ENCODE measurements at places on chromosomes 7 and 10.
A peak's percentile ranks its signal among the peaks of the same experiment; 100 is the strongest.

DNA sequence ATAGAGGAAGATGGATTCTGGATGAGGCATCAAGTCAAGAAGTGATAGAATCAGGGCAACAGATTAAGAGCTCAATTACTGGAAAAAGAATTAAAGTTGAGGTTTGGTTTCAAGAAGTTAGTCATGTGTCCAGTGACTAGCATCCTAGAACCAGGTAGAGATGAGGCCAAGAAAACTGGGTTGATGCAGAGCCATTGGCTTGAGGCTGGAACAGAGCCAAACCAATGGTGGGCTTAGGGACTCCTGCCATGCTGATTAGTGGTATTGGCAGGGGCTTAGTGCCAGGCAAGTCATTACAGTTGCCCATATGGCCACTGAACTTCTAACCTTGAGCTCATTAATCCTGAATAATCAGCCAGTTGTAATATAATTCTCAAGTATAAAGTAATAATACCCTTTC lies 18.5 kb downstream of the ZNF277 start:
- DNase-seq: no peak

DNA sequence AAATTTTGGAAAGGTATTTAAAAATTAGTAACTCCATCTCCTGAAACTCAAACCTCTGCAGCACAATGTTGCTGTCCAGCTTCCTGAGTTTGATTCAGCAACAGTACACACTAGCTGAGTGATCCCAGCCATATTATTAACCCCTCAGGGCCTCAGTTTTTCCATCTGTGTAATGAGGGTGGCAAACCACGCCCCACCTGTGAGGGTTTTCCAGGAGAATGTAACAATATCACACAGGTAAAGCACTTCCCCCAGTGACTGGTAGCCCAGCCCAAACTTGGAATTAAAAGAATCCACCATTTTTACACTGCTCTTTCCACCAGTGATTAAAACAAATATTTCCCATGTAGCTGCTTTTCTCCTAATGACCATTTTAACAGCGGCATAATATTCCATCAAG lies 122.4 kb downstream of the SORBS1 start:
- no peak for DNase-seq

- peak; percentile 86 for DNase-seq
These were observed 374.8 kb upstream of the AKR1E2 start for GRCh38 chr10:4450981-4451908.

DNA sequence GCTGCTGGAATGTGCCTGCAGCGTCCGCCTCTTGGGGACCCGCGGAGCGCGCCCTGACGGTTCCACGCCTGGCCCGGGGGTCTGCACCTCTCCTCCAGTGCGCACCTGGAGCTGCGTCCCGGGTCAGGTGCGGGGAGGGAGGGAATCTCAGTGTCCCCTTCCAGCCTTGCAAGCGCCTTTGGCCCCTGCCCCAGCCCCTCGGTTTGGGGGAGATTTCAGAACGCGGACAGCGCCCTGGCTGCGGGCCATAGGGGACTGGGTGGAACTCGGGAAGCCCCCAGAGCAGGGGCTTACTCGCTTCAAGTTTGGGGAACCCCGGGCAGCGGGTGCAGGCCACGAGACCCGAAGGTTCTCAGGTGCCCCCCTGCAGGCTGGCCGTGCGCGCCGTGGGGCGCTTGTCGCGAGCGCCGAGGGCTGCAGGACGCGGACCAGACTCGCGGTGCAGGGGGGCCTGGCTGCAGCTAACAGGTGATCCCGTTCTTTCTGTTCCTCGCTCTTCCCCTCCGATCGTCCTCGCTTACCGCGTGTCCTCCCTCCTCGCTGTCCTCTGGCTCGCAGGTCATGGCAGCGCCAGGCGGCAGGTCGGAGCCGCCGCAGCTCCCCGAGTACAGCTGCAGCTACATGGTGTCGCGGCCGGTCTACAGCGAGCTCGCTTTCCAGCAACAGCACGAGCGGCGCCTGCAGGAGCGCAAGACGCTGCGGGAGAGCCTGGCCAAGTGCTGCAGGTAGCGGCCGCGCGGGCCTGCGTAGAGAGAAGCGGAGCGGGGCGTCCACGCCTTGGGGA lies 645 bp downstream of the SLC26A4 start:
- DNase-seq: peak; percentile 30

DNA sequence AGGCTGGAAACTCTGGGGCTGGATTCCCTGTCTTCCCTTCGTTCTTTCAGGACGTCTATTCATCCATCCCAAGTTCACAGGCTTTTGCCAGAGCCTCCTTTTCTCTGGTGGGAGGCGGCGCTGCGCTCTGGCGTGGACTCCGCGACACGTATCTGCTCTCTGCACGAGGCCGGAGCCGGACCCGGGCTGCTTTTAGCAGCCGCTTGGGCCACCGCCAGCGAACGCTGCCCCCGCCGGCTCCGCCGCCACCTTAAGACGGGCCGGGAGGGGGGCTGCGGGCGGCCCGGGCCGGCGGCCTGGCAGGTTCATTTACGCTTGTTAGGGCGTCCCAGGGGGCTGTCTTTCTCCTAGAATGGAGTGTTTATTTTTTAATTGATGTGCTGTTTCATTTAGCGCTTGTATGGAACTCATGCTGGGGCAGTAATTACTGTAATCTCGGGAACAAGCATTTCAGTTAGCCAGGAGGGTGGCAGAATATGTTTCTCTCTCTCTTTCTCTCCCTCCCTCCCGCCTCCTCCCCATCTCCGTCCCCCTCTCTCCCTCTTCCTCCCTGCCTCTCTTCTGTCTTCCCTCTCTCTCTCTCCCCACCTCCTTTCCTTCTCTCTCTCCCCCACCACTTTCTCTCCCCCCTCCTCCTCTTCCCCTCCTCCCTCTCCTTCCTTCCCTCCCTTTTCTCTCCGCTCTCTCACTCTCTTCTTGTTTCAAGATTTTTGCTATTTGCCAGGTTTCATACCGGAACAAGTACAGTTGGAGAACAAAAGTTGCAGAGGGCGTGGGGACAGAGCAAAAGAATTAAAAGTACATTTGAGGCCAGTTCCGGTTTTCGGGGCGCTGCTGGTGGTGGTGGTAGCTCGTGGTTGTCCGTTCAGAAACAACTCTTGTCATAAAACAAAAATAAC lies 1.3 kb upstream of the FZD8 start:
- DNase-seq: peak; percentile 34

DNA sequence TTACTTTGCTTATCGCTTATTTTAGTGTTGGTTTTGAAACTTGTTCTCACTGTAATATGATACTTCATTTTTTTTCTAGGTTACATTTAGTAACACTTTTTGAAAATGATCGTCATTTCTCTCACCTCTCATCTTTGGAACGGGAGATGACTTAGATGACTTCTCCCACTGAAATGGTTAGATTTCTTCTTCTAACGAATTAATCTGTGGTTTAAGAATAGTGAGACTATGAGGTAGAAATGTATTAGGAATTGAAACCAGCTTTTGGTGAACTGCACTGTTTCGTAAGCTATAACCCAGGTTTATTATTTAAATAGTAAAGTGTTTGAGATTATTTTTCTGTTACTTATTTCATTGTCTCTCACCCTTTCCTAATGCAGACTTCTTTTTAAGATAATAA lies 93.7 kb downstream of the PRR15 start:
- DNase-seq: no peak

- peak; percentile 38 for DNase-seq
These were observed 103.1 kb upstream of the RHOBTB1 start for GRCh38 chr10:61047081-61047480.

- no peak for DNase-seq
These were observed 736.6 kb upstream of the LRRTM3 start for GRCh38 chr10:66189271-66189670.

DNA sequence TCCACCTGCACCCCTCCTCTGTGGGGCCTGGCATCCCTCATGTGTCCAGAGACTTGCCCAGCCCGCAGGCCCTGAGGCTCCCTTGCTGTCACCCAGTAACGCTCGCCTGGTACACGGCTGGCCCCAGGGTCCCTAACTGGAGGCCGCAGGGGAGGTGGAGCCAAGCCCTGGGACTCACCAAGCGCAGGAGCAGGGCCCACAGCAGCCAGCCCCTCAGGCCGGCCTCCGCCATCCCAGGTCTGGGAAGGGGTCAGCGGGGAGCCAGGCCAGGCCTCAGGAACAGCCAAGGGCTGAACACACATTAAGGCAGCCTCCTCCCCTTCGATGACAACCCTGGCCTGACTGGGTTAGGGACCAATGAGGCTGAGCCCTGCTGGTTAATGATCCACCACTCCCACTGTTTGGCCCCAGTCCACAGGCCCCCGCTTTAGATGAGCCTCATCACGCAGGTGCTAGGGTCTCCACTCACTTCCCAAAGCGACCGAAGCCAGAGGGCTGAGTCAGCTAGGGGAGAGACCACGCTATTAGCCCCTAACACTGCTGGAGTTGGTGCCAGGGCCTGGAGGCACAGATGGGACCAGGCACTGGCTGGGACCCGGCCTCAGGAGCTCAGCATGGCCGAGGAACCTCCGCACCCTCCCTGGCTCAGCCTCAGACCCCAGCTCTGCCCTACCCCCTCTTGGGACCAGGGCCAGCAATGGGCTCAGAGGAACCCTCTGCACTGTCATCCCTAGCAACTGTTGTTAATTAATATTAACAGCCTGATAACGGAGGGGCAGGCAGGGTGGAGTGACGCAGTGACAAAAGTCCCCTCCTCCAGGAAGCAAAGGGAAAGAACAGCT lies at the start of gene NPC1L1:
Gene NPC1L1 (minus strand): TSS at position 303 of the 842 bp plus-strand sequence. CDS start 71 bp downstream, at position 232.
- no peak for DNase-seq

- peak; percentile 82 for DNase-seq
These were observed 23.8 kb upstream of the AHR start for GRCh38 chr7:17274551-17275245.

- no peak for DNase-seq
These were observed 41.6 kb upstream of the VWC2 start for GRCh38 chr7:49731836-49732235.

- DNase-seq: peak; percentile 69
These were observed 70.3 kb upstream of the NANOS1 start for GRCh38 chr10:118958984-118959925.

DNA sequence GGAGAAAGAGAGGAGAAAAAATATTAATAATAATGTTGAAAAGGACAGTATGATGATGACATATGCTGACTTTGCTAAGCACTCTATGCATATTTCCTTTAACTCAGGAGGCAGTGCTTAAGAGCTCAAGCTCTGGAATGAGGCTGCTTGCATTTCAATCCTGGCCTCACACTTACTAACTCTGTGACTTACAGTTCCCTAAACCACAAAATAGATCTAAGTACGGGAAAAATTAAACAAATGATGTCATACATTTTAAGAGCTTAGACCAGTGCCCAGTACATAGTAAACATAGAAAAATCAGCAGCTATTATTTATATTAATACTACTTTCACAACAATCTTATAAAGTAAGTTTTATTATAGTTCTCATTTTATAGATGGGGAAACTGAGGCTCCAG lies 61.3 kb downstream of the GFRA1 start:
- peak; percentile 91 for DNase-seq

DNA sequence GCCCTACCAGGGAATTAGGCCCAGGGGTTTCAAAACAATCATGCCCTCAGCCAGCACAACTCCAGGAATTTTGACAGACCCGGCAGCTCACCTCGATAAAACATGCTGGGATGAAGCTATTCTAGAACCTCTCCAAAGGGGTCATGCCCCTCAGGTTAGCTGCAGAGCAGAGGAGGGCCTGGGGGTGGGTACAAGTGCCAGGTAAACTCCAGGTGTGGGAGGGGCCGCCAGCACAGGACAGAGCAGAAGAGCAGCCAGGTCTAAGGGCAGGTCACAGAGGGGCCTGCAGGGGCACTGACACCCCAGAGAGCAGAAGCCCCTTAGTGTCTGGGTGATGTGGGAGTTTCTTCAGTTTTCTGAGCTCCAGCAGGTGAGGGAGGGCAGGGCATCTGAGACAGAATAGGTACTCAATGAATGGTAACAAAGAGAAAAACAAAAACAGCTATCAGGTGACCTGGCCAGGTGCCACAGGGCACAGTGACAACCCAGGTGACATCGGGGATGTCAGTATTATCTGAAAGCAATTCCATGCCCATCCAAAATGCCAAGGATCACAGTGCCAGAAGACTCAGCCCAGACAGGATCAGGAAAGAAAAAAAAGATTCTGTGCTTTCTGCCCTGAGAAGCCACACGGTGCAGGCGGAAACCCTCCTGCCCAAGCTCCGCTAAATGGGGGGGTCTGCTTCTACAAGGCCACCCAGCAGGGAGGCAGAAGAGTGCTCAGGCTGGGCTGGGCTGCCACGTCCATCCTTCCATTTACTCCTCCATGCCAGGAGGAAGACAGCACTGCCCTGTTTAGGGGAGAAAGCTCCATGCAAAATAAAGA lies 104.5 kb downstream of the TNS3 start:
- DNase-seq: no peak

GRCh38 chr7:30221764-30222163 lies 62.6 kb upstream of the ZNRF2 start:
- no peak for DNase-seq

DNA sequence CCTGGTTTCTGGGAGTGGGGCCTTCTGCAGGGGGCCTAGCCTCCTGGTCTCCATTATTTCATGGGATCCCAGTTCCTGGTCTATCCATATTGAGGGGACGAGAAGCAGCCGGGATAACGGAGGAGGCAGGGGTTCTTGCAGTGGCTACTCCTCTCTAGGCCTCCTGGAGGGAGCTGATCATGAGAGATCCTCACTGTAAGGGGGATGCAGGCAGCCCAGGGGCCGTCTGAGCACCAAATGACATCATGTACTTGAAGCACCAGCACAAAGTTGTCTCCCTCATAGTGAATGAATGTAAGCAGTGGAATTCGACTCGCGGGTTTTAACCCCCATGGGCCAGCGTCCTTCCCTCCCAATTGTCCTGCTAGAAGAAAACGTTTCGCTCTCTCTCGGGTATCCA lies 964 bp upstream of the ADCY1 start:
- no peak for DNase-seq

DNA sequence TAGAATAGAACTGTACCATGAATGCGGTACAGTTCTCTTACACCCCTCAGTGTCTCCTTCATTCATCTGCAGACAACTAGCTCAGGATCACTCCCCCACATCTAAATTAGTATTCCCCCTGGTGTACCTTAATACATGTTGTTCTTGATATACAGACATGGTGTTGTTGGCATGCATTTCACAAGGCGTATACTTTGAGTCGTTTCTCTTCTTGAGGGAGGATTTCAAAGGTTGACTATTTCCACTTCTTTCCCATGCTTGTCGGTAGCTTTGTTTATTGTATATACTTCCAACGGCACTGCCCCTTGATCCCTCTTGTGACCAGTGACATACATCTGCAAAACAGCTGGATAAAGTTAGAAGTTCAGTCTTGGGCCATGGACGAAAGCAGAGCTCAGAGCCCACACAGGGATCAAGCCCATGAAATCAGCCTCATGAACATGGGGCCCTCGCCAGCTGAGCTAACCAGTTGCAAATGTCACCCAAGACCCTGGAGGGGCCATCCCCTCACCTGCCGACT lies 8.6 kb downstream of the CPA4 start:
- no peak for DNase-seq

GRCh38 chr7:129423700-129424410 lies 10.4 kb upstream of the STRIP2 start:
- DNase-seq: no peak

DNA sequence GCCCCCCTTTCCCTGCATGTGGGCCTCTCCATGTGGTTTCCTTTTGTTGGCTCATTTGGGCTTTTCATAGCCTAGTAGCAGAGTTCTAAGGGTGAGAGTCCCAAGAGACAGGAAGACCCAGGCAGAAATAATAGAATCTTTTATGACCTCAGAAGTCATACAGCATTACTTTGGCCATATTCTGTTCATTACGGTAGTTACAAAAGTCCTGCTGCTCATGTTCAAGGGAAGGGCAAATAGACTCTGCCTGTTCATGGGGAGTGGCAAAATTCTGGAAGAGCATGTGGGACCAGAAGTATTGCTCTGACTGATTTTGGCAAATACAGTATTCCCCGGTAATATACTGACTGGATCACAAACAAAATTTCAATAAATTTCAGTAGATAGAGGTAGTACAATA lies 910.3 kb downstream of the LRMDA start:
- DNase-seq: no peak

- DNase-seq: no peak
These were observed 39.9 kb downstream of the ST8SIA6 start for GRCh38 chr10:17414484-17414883.

- DNase-seq: peak; percentile 85
These were observed 110.0 kb downstream of the EGFR start for GRCh38 chr7:55128693-55129394.
